ENCODE measurements at places on chromosomes 1 and 21.

DNA sequence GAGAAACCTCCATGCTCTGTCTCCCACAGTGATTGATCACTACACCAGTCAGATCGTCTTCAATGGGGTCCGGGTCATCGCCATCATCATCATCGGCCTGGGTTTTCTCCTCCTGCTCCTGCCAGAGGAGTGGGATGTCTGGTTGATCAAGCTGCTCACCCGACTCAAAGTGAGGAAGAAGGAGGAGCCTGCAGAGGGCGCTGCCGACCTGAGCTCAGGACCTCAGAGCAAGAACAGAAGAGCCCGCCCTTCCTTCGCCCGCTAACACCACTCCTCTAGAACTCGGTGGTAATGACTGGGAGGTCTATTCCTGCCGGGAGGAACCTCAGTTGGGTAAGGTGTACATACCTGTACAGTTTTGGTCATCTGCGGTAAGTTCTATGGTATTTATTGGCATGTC is 50.3 kb upstream of the COA6 start:
- peak; percentile 44 for DNase-seq

- DNase-seq: peak; percentile 61
Observed at GRCh38 chr21:46552274-46552673, 52.6 kb downstream of the S100B start.

- no peak for DNase-seq
Observed at GRCh38 chr1:91741301-91741700, 144.7 kb downstream of the TGFBR3 start.

GRCh38 chr1:30258876-30259275 is 464.5 kb downstream of the MATN1 start:
- DNase-seq: no peak

GRCh38 chr1:169696273-169697100 is 14.9 kb downstream of the SELL start:
- no peak for DNase-seq

DNA sequence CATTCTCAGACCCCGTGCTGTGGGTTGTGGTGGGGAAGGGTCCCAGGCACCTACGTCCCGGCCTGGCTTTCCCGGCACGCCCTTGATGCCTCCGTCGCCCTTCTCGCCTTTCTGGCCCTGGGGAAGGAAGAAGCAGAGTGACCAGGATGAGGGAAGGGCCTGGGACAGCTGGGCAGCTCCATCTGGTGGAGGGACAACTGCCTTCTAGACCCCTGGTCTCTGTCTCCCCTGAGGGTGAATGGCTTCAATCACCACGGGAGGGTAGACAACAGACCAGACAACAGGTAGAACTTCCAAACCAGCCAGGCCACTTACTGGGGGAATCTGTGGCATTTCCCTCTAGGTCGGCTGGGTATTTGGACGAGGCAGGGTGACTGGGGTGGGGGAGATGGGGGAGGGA is 11.9 kb downstream of the COL16A1 start:
- DNase-seq: no peak

DNA sequence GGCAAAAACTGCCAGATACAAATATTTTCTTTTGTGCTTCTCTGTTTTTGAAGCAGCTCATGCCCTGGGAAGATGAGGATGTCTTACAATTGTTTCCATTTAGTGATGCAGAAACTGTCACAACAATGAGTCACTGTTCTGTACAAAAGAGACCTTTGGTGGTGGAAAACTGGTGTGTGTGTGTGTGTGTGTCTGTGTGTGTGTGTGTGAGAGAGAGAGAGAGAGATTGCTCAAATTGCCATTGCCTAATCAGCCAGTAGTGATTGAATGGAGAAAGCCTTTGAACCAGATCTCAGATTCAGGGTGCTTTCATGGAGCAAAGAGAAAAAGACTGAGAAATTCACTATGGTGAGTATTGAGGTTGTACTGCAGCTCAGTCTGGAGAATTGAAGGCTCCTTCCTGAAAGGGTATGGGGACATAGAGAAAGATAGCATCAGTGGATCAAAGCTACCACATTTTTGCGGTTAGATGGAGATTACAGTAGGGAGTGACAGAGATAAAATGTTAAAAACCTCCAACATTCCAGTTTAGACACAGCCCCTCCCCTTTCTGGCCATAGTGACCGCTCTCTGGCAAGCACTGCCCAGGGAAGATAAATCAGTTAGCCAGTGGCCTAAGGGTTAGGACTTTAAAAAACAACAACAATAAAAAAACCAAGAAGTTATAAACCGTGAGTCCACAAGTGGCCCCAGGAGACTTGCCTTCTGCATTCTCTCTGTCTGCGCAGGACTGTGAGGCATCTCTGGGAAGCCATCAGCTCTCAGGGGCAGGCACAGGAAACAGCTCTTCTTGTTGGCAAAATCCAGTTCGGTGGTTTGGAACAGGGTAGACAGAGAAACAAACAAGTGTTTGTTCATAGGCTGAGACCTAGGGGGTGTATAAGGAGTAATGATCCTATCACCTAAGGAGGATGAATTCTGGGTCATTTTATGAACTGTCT is 406.5 kb downstream of the DUSP10 start:
- DNase-seq: no peak

DNA sequence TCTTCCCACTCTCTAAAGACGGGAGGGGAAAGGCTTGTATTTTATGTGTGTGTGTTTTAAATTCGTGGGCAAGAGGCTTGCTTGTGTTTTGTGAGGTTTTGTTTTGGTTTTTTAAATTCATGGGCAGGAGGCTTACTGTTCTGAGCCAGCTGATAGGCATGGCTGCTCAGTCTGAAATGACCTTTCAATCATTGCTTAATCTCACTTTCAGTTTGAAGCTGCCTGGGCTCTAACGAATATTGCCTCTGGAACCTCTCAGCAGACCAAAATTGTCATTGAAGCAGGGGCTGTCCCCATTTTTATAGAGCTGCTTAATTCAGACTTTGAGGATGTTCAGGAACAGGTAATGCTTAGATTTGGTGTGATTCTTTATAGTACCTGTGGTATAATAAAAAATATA is 20.3 kb upstream of the TXLNA start:
- no peak for DNase-seq

GRCh38 chr1:184426278-184426674 is 39.4 kb downstream of the C1orf21 start:
- no peak for DNase-seq

DNA sequence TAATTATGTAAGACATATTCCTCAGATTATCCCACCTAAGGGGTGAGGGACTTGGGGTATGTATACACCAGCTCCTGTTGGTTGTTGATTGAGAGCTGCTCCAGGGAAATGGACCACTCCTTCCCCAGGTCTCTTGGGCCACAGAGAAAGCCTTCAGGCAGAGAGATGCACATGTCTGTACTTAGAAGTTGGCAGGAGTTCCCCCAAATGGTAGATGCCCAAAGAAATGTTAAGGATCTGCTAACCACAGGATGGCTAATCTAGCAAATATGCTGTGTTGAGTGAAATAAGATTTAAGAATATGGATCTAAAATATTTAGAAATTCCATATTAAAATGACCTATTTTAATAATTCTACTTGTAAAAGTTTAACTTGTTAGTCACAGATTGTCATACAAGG is 100.8 kb upstream of the DNAH14 start:
- no peak for DNase-seq

- DNase-seq: no peak
Observed at GRCh38 chr1:170203693-170204092, 57.9 kb downstream of the NTMT2 start.

- no peak for DNase-seq
Observed at GRCh38 chr1:9317072-9317471, 24.4 kb downstream of the SPSB1 start.

DNA sequence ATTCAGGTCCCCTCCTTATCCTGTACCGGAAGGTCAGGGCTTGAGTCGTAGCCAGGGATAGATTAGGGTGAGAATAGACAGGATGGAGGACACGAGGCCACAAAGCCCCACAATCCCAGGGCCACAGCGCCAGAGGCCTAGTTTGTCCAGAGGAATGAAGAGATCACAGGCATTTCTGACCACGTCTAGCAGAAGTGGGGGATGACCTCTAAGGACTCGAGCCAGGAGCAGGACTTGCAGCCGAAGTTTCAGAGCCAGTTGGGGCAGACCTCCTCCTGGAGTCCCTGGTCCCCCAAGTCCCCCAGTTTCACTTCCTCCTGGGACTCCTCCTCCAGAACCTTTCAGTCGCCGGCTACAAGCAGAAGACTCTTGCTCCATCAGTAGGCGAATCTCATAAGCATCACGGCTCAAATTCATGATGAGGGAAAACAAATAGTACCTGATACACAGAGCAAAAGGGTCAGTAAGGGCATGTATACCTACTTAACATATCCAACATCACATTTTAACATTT is 2.3 kb upstream of the ITGA10 start:
- no peak for DNase-seq

DNA sequence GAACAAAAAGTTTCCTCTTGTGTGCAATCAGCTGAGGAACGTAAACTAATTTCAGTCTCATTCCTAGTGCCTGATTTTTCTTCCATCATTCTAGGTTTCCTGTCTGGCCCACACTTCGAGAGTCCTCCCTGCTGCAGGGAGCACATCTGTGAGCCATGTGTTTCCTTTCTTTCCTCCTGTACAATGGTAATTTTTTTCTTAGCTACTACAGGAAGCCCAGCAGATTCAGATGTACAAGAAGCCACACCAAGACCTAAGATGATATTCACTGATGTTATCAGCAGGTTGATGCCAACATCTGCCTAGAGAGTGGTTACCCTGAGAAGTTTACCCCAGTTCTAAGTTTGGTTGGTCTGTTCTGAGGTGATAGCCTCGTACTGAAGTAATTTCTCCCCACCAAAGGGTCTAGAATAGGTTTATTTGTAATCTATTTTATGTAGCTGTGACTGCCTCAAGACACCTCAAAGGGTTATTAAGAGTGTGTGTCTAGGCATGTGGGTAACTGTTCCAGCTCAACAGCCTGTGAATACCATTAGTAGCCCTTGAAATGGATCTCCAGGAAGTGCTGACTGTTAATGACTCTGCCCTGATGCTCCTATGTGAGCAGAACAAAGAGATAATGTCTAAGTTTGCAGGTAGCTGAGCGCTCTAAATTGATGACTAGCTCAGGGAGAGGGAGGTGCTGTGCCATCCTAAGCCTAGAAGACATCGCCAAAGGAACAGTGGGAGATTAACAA is 31.7 kb upstream of the CLDN14 start:
- DNase-seq: peak; percentile 82

DNA sequence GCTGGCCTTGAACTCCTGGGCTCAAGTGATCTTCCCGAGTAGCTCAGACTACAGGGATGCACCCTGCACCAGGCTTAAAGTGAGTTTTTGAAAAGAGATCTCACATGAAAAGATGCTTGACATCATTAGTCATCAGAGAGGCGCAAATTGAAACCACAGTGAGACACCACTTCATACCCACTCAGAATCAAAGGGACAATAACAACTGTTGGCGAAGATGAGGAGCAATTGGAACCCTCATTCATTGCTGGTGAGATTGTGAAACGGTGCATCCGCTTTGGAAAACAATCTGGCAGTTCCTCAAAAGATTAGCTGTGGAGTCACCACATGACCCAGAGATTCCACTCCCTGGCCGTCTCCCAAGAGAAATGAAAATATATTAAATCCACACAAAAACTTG is 122.3 kb downstream of the PGBD5 start:
- DNase-seq: no peak

- no peak for DNase-seq
Observed at GRCh38 chr1:54885807-54886723, 930 bp downstream of the DHCR24 start.

DNA sequence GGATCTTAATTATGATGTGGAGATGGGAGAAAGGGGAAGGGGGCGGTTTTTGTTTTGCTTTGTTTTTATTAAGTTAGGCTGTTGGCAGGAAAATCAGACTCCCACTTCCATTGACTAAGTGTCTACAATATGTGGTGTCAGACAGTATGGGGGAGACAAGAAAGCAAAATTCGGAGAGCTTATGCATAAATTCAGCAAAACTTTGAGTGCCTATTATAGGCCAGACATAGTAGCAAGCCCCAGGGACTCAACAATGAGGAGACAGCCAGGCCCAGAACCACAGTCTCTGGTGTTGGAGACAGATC is 835 bp upstream of the TSPAN2 start:
- no peak for DNase-seq

- no peak for DNase-seq
Observed at GRCh38 chr1:5990913-5991312, 1.3 kb downstream of the NPHP4 start.

DNA sequence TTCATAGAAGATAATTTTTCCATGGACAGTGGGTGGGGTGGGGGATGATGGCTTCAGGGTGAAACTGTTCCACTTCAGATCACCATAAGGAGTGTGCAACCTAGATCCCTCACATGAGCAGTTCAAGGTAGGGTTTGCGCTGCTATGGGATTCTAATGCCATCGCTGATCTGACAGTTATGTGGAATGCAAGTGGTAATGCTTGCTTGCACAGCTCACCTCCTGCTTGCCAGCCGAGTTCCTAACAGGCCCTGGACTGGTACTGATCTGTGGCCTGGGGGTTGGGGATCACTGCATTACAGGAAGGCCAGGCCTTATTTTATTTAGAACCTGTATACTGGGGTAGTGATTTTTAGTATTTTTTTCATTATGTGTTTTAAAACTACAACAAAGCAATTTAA is 22.0 kb downstream of the MAN1A2 start:
- no peak for DNase-seq

- no peak for DNase-seq
Observed at GRCh38 chr1:67700692-67701410, 15.8 kb downstream of the GADD45A start.

GRCh38 chr1:151831605-151832004 is at the start of gene RORC:
TSS of gene RORC (minus strand) at chr1:151831802. CDS start at chr1:151831764, 38 bp downstream.
- DNase-seq: no peak

GRCh38 chr1:153390938-153391710 is at the start of gene S100A8:
TSS of gene S100A8 (minus strand) at chr1:153391073. CDS start at chr1:153390535, 538 bp downstream.
- DNase-seq: no peak

GRCh38 chr1:68116643-68117235 is 66.3 kb upstream of the DIRAS3 start:
- no peak for DNase-seq

DNA sequence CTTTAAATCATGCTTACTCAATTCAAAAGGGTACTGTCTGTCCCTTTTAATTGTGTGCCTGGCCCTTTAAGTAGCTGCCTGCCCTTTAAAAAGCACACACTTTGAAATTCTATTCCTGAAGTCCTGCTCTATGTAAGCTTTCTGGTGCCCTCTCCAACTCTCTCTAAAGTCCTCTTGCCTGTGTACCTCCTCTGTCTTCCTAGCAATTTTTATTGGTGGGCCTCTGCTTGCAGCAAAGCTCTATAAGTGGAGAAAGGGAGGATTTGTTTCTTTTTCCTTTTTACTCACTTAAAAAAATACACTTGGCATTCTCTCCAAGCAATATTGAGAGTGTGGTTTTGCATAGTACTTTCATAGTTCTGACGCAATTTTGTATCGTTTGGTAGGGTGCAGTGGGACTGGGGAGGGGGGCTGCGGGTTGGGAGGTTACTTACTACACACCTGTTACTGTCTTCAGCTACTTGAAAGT is 135.4 kb downstream of the LMO4 start:
- DNase-seq: no peak

- DNase-seq: no peak
Observed at GRCh38 chr1:78673120-78673519, 23.5 kb downstream of the IFI44 start.

- no peak for DNase-seq
Observed at GRCh38 chr1:208980605-208981004, 602.9 kb upstream of the CAMK1G start.

Data from T-helper 2 cell (primary cell).